ENCODE measurements at places on chromosomes 7 and 10.

- no peak for DNase-seq
These were observed 150.4 kb upstream of the LANCL2 start for GRCh38 chr7:55214707-55215106.

DNA sequence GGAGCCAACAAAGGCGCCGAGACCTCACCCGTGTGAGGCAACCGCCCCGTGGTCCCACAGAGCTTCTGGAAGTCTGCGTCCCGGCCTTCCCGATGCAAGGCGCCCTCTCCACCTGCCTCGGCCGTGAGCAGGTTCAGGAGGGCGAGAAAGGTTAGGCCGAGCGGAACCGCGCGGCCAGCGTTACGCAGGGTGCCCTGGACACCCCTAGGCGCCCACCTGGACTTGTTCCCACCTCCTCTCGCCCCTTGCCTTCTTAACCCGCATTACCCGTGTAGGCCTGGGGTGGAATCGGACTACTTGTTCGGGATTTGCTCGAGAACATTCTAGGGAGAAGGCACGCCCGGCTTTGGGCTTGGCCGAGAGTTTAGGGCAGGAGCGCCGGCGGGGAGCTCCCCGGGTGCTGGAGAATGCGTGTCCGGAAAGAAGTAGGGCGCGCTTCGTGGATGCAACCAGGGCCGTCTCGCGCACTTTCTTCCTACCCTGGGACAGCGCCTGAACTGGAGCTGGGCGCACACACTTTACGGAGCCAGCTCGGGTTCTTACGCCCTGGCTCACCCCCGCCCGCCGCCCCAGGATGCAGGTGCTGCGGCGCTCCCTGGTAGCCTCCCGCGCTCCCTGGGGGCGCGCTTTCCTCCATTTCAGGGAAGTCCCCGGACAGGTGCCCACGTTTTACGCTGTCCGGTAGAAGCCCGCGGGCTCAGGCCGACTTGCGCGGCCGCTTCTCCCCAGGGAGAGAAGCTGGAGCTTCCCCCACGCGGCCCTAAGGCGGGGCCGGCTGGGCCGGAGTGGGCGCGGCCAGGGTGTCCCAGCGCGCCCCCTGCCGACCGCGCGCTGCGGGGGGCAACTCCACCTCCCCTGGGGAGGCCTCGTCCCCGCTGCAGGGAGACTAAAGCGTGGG lies 74.5 kb downstream of the INSIG1 start:
- DNase-seq: no peak

GRCh38 chr7:153193144-153193595 lies 433.6 kb downstream of the ACTR3B start:
- no peak for DNase-seq

- no peak for DNase-seq
These were observed 66.1 kb upstream of the AQP1 start for GRCh38 chr7:30845426-30846135.

DNA sequence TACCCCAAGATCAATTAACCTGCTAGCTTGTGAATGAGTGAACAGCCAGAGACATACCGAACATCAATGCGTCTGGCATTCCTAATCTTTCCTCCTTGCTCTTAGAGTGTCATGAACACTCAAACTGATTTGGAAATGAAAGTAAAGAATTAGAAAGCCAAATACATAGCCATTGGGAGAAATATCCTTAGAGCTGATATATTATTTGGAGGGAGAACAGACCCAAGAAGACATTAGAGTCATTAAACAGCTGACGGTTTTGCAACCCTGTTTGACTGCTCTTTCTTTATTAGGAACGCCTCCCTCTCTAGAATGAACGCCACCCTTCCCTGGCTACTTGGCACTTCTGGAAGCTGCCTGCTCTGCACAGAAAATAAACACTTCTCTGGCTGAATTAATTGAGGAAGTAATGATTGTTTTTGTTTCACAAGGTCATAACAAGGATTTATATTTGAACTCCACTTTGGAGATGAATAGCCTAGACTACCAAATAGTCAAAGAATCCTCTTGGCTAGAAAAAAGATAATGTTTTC lies 42.8 kb downstream of the CTTNBP2 start:
- no peak for DNase-seq

DNA sequence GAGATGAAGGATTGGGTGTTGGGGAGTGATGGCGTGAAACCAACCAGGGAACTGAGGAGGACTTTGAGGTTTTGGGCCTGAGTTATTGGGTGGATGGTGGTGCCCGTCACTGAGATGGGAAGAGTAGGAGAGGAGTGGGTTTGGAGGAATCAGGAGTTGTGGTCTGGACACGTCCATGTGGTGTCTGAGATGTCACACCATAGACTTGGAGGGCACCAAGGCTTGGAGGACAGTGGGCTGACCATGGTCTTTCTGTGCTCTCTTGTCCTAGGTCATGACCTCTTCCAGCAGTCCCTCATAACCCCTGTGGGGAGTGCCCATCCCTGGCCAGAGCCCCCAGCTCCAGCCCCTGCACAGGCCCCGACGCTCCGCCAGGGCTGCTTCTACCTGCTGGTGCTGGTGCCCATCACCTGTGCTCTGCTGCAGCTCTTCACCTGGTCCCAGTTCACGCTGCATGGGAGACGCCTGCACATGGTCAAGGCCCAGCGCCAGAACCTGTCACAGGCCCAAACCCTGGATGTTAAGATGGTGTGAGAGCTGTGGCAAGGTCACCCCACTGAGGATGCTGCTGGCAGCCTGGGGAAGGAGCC lies 24.2 kb upstream of the C10orf95 start:
- no peak for DNase-seq

DNA sequence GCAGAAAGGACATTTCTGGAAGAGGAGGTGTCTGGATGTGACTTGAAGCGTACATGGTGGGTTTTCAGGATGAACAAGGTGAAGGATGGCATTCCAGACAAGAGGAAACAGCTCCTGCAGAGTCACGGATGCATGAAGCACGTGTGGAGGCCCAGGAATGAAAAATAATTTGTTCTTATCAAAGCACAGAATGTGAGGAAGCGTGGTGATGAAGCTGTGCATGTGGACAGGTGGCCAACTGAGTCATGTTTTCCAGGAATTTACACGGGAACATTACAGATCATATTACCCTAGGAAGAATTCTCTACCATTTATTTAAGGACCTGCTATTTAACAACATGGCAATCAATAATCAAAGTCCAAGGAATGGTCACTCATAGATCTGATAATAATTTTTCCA lies 413.2 kb upstream of the KLF6 start:
- DNase-seq: no peak

Data from stimulated activated CD4-positive, alpha-beta T cell treated with anti-CD3 and anti-CD28 coated beads, Interleukin-15, amount 100 ng/mL, for 1 hour (primary cell).